Activated CD4-positive, CD25-positive, alpha-beta regulatory T cell (primary cell): ENCODE measurements at places on chromosomes 16 and 17.

DNA sequence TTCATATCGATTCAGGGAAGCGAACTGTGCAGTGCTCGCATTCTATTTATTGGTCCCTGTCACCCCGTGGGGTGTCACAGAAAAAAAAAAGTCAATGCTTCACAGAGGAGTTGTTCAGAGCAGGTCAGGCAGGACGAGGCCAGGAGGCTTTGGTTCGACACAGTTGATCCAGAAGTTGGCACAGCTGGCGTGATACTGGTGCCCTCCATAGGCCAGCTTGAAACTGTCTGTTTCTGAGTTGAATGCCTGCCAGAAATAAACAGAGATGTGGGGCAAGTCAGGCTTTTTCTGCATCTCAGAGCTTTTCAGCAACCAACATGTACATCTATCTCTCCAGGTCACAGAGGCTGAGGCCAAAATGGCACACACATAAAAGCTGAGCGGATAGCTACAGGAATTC, 29.1 kb downstream of the DUSP14 start:
- no peak for DNase-seq

DNA sequence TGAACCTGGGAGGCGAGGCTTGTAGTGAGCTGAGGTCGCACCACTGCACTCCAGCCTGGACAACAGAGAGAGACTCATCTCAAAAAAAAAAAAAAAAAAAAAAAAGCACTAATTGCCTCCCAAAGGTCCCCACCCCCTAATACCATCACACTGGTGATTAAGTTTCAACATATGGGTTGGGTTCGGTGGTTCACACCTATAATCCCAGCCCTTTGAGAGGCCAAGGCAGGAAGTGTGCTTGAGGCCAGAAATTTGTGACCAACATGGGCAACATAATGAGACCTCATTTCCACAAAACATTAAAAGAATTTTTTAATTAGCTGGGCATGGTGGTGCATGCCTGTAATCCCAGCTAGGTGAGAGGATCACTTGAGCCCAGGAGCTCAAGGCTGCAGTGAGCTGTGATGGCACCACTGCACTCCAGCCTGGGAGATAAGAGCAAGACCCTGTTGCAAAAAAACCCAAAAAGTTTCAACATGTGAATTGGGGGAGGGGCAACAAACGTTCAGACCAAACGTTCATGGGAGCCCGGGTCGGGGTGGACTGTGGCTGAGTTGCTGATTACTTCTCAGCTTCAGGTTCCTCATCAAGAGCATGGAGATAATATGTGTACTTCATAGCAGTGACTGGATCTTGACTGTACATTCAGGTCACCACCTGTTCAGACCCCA, 62.1 kb upstream of the NOL11 start:
- no peak for DNase-seq

GRCh38 chr17:50221864-50222545, 20.6 kb upstream of the COL1A1 start:
- DNase-seq = no peak

DNA sequence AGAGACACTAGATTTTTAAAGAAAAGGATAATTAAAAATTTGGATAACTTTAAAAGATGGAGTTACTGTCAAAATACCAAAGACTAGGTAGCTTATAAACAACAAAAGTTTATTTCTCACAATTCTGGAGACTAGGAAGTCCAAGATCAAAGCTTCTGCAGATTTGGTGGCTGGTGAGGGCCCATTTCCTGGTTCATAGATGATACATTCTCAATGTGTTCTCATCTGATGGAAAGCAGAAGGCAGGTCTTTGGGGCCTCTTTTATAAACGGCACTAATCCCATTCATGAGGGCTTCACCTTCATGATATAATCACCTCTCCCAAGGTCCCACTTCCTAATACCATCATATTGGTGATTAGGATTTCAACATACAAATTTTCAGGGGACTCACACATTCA, 33.7 kb downstream of the NLK start:
- no peak for DNase-seq

- DNase-seq = no peak
Observed at GRCh38 chr17:7626307-7626706, 1.3 kb downstream of the SAT2 start.

DNA sequence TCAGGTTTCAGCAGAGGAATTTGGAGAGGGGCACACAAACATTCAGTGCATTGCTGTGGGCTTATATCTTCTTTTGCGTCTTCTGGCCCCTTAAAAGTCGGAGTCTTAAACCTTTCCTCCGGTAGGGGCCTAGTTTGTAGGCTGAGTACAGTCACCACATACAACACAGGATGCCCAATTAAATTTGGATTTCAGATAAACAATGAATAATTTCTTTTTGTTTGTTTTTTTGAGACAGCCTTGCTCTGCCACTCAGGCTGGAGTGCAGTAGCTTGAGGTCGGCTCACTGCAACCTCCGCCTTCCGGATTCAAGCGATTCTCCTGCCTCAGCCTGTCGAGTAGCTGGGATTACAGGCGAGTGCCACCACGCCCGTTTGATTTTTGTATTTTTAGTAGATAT, 26.7 kb upstream of the ADORA2B start:
- no peak for DNase-seq

DNA sequence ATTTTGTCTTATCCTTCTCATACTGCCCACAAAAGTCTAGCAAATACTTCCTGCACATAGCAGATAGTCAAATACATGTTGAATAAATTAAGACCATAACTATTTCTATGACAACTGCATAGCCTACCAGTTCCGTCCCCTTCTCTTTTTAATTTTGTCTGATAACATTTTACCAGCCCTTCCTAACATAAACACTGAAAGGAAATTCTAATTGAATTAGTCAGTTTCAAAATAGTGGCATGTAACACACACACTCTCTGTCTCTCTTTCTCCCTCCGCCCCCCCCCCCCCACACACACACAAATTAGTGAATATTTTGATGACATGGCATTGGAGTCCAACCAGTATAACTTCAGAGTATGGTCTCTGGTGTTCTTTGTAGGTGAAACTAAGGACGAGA, 41.8 kb downstream of the TNRC6C start:
- DNase-seq = no peak

DNA sequence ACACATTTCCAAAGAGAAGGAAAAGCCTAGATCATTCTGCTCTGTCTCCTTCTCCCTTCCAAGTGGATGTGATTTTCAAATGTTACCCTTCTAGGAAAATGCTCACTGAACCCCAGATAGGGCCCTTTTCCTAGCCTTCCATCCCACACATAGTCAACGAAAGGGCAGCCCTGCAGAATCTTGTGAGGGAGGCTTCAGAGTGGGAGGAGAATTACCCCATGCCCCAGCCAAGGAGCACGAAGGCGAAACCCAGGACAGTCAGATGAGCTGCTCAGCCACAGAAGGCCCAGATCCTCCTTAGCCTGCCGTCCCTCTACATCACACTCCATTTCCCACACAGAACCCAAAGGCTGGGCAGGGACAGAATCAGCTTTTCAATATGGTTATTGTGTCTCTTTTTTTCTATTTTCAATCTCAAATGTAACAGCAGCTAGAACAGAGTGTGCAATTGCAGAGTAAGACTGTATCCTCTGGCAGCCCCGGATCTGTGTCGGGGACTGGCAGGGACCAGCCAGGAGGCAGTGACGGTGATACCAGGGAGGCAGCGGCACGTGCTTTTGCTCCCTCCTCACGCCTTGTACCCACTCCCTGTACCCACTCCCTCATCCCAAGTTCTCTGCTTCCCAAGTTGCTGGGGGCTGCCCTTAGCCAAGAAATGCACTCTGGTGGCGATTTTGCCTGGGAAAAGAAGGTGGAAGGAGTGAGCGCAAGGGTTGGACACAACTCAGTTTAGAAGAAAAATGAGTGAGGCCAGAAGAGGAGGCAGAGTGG, 3.7 kb upstream of the SDK2 start:
- no peak for DNase-seq

DNA sequence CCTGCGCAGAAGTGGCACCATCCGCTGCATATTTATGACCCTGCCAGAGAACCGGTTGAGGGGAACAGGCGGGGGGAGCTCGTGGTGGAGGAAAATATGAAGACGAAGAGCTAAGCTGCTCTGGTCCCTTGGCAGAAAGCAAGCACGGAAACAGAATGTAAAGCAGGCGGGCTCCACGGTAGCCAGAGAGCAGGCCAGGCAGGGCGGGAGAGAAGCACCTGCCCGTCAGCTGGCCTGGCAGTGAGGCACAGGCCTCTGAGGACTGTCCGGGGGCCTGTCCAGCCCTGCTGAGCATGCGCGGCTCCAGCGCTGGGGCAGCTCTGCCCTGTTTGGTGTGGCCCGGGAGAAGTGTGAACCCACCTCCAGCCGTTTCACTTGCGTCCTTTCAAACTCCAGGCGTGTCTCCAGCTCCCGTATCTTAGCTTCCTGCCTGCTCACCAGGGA, 46.7 kb downstream of the PIPOX start:
- no peak for DNase-seq
